ENCODE measurements at places on chromosomes 4 and X.
A peak's percentile ranks its signal among the peaks of the same experiment; 100 is the strongest.

DNA sequence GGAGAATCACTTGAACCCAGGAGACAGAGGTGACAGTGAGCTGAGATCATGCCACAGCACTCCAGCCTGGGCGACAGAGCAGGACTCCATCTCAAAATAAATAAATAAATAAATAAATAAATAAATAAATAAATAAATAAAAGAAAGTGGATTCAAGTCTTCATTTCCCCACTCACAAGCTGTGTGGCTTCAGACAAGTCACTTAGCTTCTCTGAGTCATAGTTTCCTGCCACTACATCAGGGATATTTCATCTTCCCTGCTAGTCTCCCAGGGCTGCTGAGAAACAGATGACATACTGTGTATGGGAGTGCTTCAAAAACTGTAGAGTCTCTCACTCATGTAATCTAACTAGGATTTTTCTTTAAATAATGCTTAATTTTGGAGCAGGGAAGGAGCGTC is 37.2 kb downstream of the TBC1D9 start:
- DNase-seq, result no peak

DNA sequence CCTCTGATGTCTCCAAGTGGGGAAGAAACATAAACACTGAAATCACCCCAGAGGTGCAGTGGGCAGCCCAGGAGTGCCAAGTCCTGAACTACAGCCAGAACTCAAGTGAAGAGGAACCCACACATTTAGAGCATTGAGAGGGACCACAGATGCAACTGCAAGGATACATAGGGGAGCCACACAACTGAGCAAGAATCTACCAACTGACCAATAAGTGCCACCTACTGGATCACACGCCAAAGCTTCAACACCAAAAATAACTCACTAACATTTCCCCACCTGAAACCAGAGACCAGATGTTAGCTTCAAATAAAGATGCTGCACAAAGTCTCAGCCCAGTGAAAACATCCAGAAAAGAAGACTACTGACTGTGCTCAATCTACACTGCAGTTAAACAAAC is 276.7 kb upstream of the GRIA3 start:
- DNase-seq, result no peak

- DNase-seq, result no peak
Measured at GRCh38 chr4:47031011-47031678, at the start of gene GABRB1. Gene GABRB1 (plus strand): TSS chr4:47031567.

- DNase-seq, result peak; percentile 72
Measured at GRCh38 chrX:48957477-48957826, at the start of gene OTUD5. Gene OTUD5 (minus strand): TSS chrX:48957607. CDS start chrX:48957570, 37 bp downstream.

GRCh38 chr4:1241936-1242505 is 6.9 kb downstream of the CTBP1 start:
- no peak for DNase-seq

- no peak for DNase-seq
Measured at GRCh38 chr4:170875868-170876267, 786.1 kb upstream of the AADAT start.

- no peak for DNase-seq
Measured at GRCh38 chr4:87849612-87850011, 16.8 kb downstream of the MEPE start.

DNA sequence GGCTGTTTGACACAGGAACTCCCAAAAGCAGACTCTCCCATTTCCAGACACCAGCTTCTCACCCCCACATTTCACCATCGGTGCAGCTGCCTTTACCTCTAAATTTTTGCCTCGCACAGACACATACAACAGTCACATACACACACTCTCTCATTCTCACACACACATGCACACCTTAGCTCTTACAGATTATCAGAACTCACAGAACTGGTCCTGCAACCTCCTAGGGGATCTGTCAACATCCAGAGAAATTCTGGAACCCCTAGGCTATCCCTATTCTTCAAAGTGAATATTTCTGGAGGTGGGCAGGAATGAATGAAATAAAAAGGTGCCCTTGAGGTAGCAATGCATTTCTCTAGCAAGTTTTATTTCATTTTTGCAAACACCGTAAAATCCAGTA is 4.1 kb downstream of the HS6ST2 start:
- no peak for DNase-seq

GRCh38 chr4:71293705-71294104 is 45.1 kb upstream of the SLC4A4 start:
- no peak for DNase-seq

DNA sequence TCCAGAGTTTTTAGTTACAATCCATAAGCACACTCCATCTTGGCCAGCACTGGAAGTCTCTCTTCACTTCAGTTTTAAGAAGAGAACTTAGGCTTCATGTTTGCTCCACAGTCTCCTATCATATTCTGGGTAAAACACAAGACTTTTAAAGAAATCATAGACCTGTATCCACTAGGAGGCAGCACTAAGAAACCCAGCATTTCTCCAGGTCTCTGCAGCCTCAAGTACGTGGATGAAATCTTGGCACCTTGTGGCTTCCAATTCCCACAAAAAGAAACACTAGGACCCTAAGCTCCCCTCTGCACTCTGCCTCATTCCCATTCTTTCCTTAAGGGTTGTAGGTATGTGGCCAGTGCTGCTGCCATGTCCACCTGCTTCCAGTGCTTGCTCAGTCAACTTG is 367.3 kb upstream of the CASK start:
- no peak for DNase-seq

DNA sequence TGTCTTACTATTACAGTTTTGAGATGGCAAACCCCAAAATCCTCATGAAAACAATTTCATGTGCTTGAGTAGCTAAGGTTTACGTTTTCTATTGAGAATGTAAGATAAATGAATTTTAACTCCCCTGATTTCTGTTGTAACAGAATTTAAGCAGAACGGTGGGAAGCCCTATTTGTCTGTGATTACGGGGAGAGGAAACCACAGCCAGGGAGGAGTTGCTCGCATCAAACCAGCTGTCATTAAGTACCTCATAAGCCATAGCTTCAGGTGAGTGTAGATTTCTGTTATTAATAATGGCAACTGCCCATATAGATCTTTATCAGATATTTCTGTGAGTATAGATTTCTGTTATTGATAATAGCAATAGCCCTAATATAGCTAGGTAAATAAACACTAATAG is 44.2 kb upstream of the RHOH start:
- DNase-seq, result no peak

- DNase-seq, result no peak
Measured at GRCh38 chr4:98662626-98663225, 4.3 kb upstream of the TSPAN5 start.

DNA sequence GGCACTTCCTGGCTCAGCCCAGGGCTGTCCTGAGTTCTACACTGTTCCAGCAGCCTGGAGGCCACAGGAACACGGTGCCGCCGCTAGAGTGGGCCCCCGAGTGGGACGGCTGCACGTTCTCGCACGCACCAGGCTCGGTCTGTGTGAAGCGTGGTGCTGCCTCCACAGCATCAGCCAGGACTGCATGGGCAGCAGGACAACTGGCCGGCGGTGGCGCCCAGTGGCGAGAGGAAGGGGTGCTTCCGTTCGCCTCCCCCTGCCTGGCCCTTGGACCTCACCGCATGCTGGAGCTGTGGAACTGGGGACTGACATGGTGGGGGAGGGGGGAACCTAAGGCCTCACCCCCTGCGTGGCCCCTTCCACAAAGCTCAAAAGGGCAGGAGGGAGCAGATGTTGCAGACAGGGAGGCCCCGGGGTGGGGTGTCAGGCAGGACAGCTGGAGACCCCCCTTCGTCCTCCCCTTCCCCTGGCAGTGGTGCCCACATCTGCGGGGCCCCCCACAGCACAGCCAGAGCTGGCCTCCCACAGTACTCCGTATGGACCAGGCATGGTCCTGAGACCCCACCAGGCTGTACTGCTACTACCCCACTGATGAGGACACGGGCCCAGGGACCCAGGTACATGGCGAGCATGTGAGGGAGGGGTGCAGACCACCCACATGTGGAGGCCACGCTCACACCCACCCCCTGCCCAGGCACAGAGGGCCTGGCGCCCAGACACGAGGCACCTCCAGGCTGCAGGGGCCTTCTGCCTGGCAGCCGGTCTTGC is 58.5 kb downstream of the ACOX3 start:
- DNase-seq, result no peak

GRCh38 chr4:8703401-8703696 is 110.8 kb downstream of the CPZ start:
- DNase-seq, result no peak

DNA sequence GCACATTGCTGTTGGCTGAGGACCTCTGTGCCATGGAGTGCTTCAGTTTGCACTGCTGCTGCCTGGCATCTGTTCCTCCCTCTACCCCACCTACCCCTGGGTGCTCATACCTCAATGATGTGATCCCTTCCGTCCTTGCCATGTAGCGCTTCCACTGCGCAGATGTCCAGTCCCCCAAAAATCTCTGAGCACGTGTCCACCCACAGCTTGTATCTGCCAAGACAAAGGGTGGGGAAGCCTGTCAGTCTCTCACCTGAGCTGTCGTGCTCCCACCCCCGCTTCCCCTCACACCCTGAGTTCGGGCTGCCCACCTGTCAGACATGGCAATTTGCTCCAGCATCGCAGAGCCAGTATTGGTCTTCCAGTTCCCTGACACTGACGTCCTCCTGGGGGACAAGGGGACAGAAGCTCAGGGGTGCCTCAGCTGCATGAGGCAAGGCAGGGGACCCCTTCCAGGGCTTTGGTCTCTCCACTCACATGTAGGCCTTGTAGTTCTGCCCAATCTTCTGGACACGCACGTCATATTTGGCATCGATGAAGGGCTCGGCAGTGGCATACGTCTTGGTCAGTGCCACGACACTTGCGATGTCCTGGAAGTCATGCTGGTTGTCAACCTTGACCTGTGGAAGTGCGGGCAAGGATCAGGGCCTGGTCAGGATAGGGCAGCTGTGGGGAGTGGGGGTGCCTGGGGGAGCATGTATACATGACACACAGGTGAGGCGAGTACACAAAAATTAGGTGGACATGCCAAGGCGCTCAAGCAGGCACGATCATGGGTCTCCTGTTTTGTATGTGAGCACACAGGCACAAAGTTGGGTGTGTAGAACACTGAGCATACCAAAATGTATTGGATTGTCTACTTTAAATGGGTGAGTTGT is 6.0 kb upstream of the TIMP1 start:
- DNase-seq, result no peak

DNA sequence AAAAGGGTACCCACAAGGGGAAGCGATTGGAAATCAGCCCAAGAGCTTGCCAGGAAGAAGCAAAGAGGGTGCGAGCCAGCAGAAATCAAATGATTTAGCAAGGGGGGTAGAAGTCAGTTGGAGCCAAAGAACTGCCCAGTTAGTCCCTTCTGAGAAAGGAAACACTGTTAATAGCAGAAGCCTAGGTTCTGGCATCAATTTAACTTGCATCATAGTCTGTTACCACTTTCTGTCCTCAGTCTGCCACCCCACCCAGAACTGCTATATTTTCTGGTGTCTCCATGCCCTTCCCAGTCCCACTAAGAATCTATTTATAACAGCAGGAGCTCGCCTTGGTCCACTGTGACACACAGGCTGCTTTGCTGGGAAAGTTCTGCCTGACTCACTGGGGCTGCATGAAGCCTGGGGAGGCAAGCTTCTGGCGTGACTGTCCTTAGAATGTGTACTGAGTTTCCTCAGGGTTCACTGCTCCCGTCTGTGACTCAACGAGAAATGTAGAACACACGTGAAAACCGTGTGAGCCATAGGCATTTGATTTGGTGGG is 157.8 kb upstream of the TTC29 start:
- no peak for DNase-seq

DNA sequence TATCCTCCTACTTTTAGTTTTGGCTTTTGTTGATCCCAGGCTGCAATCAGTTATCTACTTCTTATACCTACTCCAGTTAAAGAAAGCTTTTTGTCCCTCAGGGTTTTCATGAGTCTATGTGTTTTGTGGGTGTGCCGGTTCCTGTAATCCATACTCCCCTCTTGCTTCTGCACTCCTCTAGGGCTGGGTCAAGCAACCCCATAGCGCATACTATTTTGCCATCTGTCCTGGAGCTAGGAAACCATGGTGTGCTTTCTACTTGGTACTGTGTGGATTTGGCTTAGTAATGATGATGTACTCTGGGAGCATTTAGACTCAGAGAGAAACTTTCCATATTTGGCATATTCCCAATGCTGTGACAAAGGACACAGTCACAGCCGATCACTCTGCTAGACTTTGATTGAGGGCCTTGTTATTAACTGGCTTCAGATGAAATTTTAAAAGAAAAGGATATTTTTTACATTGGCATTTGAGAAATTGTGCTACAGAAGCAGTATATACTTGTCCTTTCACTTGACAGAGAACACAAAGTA is 86.1 kb upstream of the GRXCR1 start:
- DNase-seq, result no peak

- no peak for DNase-seq
Measured at GRCh38 chr4:26839016-26839415, 21.6 kb upstream of the STIM2 start.

GRCh38 chr4:136893573-136893972 is 638.7 kb downstream of the PCDH18 start:
- no peak for DNase-seq
